Pons (tissue), 1 donor: ENCODE measurements at places on chromosomes 3 and 15.

DNA sequence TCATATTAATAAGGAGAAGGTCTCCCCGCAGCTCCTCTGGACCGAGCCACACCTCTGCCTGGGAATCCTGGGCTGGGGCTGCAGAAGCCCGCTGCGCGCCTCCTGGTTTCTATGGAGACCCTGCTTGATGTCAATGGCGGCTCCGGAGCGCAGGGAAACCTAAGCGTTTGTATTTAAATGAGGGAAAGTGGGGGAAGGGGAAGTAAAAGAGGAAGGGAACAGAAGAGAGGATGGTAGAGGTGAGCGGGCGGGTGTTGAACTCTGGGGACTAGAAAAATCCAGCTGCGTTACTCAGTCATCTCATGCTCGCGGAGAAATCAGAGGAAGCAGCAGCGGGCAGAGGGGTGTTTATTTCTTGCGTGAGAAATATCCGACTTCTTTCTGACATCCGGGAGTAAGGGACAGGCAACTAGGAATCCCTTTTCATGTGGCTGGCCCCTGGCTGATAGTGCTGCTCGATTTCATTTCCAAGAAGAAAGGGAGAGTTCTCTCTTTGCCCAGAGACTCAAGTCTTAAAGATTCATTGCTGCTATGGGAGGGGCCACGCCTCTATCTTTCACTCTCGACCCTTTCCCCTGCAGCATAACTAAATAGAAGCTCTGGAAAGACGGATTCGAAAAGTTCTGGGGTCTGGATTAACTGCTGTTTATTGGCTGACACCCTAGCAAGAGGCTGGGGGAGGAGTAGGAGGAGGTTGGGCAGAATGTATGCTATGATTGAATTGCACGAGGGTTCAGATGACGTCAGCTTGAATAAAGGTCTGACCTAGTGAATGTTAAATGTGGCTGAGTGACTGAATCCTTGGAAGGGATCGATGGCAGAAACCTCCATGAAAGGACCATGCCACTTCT lies 110.5 kb upstream of the GAP43 start:
- DNase-seq: no peak

GRCh38 chr3:66039590-66039887 lies 821 bp upstream of the MAGI1 start:
- DNase-seq: peak; percentile 49

GRCh38 chr3:185687271-185687878 lies 101.3 kb downstream of the SENP2 start:
- no peak for DNase-seq

- no peak for DNase-seq
Observed at GRCh38 chr3:170907637-170908234, 701 bp downstream of the EIF5A2 start.

- no peak for DNase-seq
Observed at GRCh38 chr3:73681610-73682009, 56.9 kb upstream of the PDZRN3 start.

DNA sequence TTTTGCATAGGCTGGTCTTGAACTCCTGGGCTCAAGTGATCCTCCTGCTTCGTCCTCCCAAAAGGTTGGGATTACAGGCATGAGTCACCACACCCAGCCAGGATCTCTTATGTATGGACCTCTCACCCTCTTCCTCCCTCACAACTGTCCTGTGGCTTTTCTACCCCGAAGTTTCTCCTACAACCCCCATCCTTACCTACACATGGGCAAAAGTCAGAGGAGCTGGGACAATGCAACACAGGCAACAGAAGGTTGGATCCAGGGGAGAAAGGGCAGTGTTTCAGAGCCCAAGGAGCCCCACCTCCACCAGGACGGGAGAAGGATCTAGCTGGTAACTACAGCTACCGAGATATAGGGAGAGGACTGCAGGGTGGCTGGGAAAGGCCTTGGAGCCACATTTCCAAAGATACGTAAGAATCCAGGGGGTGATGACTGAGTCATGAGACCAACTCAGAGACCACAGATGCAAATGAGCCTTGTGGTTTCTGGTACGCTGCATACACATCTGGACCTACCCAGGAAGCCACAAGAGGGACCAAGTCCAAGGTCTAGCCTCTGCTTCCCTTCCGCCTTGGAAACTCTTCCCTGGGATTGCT lies 13.6 kb downstream of the IGDCC4 start:
- no peak for DNase-seq

- DNase-seq: no peak
Observed at GRCh38 chr3:70974747-70975146, 608.8 kb downstream of the FOXP1 start.

DNA sequence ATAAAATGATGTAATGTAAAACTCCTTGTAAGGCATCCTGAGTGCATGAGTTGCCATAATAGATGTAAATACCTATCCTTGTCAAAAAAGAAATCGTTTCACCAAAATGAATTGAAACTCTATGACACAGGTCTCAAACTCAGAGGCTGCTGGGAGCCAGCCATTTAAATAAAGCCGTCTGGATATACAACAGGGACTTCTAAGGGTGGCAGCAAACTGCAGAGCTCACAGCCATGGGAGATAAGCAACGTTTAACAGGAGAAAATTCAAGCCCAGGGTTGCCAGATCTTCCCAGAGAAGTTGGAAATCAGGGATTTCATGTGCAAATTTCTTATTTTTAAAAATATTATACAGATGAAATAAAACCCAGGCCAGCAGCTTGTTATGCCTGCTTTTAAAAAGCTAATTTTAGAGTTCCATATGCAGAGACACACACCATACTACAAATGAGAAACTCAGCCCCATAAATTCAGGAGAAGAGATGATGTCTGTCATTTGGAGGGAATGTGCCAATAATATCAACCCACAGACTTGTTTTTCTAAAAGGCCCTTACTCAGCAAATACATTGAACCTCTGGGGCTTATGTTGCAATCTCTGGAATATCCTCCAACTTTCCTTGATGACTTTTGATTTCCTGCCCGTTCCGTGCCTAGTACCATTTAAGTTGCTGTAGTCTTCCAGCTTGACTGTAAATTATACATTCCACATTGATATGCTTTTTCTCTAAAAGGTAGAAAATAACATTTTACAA lies 75.6 kb downstream of the AQP9 start:
- no peak for DNase-seq

DNA sequence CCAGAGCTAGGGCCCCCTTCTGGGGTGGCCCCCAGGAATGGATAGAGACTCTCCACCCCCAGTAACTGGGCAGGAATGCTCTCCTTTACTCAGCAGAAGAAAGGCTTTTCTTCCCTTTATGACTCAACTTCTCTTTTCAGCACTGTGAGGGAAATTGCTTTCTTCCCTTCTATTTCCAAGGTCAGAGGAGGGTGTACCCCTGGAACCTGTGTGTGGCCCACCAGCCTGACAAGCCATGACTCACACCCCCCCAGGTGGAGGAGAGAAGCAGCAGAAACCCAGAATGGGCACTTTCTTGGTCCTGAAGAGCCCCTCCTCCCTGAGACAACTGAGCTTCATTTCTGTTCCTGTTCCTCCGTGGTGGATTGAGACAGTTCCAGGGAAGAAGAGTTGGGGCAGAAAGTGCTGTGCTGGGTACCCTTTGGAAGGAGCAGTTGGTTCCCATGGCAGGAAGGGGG lies 2.7 kb upstream of the ANKRD63 start:
- no peak for DNase-seq

DNA sequence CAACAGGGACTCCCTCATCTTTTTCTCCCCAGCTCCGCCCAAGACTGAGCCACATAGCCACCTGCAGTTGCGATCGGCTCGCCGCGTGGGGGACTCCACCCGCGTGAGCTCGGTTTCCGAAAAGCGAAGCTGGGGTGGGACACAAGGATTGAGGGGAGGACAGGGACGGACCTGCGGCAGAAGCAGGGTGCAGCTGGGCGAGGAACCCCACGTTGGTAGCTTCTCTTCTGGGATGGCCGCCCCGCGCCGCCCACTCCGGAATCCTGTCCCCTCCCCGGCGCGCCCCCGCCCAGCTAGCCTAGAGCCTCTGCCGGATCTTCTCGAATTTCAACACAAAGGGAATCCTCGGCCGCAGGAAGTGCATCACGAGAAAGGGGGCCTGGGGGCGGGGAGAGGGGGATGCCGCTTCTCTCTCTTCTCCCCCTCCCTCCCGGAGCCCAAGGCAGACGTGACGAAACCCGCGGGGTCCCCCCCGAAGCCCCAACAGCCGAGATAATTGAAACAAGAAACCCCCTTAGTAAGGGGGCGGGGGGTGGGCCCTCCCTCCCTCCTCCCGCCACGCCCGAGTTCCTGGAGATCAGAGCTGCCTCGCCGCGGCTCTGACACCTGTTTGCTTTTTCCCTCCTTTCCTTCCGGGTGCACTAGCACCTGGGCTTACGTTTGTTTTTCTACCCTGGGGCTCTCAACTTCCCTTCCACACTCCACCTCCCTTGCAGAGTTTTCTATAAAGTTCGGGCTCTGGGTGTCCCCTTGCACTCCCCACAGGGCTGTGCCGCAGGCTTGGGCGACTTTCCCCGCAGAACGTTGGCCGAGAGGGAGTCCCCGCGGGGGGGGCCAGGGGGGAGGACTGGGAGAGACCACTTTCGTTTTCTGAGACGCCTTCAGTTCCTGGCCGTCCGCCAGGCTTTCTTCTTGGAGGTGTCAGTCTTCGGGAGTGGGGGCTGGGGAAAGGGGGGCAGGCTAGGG lies 1.3 kb upstream of the KCNH8 start:
- DNase-seq: peak; percentile 78

GRCh38 chr3:157453824-157454223 lies 17.2 kb downstream of the PTX3 start:
- DNase-seq: no peak
